ENCODE measurements at places on chromosomes 6 and 20.

DNA sequence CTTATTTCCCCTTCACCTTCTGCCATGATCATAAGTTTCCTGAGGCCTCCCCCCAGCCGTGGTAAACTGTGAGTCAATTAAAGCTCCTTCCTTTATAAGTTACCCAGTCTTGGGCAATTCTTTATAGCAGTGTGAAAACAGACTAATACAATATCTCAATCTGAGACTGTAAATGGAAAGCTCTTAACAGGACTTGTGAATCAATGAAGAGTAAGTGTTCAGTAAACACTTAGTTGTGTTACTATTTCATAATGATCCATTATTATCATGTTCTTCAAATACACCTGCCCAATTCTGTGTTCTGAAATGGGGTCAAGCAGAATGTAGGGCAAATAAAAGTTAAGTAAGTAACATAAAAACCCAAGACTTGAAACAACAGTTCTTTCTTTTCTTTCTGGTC is 266.2 kb downstream of the TENT5A start:
- DNase-seq: no peak

DNA sequence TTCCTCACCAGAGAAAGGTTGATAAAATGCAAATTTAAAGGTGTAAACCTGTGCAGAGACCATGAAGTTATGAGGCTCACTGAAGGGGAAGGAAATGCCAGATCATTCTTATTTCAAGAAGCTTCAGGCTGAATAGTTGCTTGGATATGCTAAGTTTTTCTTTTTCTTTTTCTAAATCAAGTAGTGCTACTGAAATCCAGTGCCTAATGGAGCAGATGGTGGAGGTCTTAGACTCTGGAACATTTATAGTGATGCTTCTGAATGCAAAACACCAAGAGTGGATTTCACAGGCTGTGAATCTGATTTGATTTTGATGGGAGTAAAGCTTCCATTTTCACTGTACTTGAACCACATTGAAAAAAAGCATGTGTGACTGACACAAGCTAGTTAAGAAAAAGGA is 151.2 kb upstream of the BEND3 start:
- no peak for DNase-seq

DNA sequence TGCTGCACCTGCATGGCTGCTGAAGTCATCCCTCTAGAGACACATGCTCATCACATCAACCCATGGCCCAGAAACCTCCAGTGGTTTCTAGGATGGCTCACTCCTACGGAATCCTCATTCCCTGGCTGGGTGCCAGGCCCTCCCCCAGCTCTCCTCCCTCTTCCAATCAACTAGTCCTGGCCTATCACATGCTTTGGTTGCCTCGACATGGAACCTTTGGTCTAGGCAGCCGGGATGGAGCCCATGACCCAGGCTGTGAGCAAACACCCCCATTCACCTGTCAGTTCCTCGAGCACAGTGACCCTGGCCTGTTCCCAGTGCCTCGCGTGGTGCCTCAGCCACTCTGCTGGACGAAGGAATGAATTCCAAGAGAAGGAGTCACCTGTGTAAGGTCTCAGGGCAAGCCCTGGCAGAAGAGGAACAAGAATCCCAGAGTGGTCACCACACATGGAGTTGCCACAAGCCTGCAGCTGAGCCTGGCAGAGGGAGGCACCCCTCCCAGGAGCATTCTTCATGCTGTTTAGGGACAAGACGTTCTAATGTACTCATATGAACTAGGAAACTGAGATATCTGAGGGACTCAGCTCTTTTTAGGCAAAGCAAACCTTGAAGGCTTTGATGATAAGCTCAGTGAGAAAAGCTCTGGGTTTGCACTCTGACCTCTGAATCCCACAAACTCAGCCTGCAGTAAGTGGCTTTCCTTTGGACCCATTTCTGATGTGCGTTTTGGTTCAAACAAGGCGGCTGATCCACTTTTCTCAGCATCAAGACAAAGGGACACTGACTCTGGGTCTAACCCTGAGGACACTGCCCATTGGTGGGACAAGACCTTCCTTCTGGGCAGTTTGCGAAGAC is 40.2 kb downstream of the PPP1R3G start:
- peak; percentile 76 for DNase-seq

DNA sequence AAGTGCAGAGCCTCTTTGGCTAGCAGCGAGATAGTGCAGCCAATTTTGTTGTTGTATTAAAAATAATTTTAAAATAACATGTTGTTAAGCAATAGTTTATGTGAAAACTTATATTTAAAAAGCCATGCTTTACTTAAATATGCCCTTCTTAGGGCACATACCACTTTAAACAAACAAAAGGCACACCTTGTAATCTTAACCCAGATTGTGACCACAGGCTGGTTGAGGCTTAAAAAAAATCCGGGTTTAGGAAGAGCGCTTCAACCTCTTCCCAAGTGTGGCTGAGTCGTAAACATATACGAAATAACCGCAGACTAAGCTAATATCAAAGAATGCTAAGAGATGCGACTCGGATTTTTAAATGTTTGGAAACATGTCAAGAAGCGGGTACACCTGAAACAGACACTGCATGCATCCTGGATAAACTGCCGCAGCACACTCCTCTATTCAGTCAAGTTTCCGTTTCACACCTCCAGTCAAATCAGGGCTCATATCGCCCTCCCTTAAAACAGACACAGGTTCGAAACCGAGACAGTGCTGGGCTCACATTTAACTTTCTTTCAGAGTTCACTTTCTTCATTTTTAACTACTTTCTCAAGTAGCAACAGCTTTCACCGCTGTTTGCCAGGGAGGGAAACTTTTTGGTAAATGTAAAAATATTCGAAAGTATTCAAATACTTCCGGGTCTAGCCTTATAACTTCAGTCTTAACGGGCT is 1.5 kb downstream of the DEK start:
- peak; percentile 58 for DNase-seq

DNA sequence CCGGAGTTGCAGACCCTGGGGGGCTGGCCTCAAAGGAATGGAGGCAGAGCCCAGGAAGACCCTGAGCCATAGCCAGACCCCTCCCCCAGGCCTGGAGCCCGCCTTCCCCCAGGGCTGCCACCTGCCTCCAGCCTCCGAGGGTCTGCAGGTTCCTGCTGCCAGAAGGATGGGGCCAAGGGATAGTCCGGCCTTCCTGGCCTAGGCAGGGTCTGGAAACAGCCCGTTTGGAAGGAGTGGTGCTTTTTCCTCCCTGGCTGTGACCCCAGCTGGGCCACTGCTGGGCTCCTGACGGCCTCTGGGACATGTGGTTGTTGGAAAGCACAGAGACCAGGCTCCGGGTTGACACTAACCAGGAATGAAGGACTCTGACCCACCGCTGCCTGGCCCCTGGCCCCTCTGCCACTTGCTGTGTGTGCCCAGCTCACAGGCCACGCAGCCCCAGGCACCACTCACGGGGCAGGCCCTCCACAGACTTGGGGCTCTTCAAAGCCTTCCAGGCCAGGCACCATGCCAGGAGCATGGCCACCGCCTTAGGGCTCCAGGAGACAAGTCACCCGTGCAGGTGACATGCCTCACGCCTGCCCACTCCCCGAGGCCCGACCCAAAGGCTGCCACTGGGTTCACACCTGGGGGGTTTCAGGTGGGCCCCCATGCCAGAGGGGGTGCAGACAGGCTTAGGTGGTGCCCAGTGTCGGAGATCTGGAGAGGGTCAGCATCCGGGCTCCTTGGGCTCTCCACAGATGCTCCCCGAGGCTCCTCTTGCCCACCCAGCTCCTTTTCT is 3.9 kb upstream of the LAMA5 start:
- no peak for DNase-seq

DNA sequence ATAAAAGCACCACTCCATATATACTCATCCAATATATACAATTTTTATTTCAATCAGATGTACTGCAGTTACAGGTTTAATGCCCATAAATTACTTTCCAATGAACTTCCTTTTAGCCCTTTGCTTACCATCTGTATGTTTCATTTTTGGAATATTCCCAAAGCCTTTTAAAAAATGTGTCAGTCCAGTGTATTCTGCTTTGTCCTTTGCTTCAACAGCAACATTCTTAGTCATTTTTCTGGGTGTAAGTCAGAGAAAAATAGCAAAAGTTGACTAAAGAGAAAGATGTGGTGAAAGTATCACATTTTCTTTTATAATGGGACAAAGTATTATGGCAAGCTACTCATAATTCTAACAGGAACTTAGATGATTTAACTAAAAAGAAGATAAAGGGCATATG is 15.2 kb downstream of the DSE start:
- no peak for DNase-seq

- peak; percentile 27 for DNase-seq
Measured at GRCh38 chr20:9228774-9229450, 160.0 kb downstream of the PLCB4 start.
